Stimulated activated CD8-positive, alpha-beta memory T cell treated with anti-CD3 and anti-CD28 coated beads, Interleukin-7, amount 100 ng/mL, for 1 hour (primary cell): ENCODE measurements at places on chromosomes 6 and 20.

- no peak for DNase-seq
Measured at GRCh38 chr6:115891750-115892149, 168.9 kb downstream of the FRK start.

- DNase-seq: no peak
Measured at GRCh38 chr6:115524821-115525220, 535.9 kb downstream of the FRK start.

DNA sequence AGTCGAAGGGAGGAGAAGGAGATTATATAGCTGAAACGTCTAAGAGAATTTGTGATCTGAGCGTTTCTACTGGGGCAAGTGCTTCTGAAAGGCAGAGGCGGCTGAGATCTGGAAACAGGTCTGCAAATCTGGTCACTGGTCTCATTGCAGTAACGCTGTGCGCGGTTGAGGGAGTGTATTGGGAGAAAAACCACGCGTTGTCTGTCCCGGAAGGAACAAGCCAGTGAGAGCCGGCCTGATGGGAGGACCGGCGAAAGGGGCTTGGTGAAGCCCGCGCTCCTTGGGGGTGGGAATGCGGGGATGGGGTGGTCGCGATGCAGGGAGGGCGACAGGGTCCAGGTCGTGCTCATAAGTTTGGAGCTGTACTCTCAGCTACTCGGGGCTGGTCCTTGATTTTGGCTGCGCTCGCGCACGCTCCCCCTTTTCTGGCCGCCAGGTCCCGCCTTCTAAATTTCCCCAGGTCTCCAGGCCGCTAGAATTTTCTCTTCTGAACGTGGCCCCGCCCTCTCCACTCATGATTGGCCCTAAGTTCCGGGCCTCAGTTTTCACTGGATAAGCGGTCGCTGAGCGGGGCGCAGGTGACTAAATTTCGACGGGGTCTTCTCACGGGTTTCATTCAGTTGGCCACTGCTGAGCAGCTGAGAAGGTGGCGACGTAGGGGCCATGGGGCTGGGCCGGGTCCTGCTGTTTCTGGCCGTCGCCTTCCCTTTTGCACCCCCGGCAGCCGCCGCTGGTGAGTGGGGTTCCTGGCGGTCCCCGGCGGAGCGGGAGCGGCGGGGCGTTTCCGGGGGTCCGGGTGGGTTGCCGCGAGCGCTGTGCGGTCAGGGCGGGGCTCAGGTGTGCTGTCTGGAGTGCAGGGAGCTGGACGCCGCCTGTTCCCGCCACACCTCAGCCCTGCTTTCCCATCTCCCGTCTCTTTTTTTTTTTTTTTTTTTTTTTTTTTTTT is at the start of gene MICB:
MICB (plus strand) TSS at position 615 of the 946 bp plus-strand sequence; CDS start at position 664, 49 bp downstream.
- peak; percentile 61 for DNase-seq

- peak; percentile 12 for DNase-seq
Measured at GRCh38 chr6:24719125-24719971, at the start of gene C6orf62. TSS of gene C6orf62 (minus strand) at chr6:24719154. CDS start at chr6:24718668, 486 bp downstream.

- no peak for DNase-seq
Measured at GRCh38 chr20:16171180-16171579, 402.1 kb downstream of the KIF16B start.

DNA sequence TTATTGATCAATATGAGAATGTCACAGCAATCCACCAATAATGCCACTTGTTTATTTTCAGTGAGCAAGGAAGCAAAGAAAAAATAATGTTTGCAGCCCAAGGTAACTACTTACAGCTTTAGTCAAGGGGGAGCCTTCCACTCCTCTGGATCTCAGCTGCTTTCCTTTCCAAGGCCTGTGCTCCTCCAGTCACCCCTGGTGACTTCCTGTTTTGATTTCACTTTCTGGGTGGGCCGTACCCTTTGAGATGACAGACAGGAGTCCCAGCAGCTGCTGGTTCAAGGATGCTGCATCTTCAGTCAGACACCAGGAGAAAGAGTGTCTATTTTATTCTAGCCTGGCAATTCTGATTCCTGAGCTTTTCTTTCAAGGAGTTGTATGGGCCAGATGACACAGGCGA is 5.6 kb upstream of the VNN2 start:
- DNase-seq: peak; percentile 6

- no peak for DNase-seq
Measured at GRCh38 chr20:19022791-19023448, 189.5 kb upstream of the SLC24A3 start.

DNA sequence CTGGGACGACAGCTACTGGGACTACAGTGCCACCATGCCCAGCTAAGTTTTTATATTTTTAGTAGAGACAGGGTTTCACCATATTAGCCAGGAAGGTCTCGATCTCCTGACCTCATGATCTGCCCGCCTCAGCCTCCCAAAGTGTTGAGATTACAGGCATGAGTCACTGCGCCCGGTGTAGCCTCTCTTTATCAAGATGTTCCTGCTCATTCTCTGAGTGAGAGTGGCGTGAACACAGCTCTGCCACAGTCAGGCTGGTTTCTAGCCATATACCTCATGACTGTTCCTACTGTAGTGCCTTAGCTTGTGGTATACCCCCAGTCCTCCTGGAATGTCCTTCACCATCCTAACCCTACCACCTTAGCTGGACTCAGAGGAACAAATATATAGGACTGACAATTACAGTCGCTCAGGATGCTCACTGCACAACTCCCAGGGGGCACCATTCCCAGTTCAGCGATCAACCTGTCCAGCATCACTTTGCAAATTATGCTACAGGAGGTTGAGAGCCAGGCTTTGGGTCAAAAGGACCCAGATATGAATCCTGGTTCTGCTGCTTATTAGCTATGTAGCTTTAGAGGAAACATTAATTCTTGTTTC is 86.3 kb downstream of the CHMP4B start:
- DNase-seq: no peak

DNA sequence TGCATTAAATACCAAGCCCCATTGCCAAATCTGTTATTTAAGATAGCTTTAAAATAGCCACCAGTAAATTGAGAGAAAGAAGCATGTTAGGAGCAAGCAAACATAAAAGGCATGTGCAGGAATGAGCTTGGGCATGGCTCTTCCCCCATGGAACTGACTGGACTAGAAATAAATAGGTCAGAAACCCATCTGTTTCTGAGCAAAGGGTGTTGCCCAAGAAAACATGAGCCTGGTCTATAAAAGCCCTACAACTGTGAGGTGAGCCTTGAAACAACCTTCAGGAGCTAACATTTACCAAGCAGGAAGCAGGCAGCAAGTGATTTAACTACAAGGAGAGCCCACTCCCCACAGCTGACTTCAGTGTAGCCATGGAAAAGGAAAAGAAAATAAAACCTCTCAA is 126.3 kb downstream of the C6orf118 start:
- DNase-seq: no peak

- no peak for DNase-seq
Measured at GRCh38 chr6:33822575-33823395, 19.0 kb upstream of the MLN start.

GRCh38 chr6:57127763-57128162 is 37.8 kb downstream of the ZNF451 start:
- DNase-seq: no peak

- DNase-seq: no peak
Measured at GRCh38 chr6:107668743-107669474, 155.2 kb downstream of the SCML4 start.

DNA sequence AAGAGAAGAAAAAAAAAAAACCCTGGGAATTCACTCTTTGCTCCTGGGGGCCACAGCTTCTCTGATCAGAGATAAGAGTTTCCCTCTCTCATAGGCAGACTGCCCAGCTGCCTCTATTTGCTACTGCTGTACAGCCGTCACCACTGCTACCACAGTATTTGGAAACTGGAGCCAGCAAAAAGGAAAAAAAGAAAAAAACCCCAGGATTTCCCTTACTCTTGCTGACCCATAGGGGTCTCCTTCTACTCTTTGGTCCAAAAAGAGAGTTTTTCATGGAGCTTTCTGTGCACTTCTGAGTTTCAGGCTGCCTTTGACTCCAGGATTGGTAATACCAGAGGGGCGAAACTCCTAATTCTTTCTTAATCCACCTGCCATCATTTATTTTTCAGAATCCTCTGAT is 89.7 kb downstream of the MDGA1 start:
- DNase-seq: no peak

- no peak for DNase-seq
Measured at GRCh38 chr6:52514514-52514913, 62.3 kb downstream of the TRAM2 start.

- DNase-seq: no peak
Measured at GRCh38 chr20:49590163-49591017, 22.5 kb upstream of the PTGIS start.

DNA sequence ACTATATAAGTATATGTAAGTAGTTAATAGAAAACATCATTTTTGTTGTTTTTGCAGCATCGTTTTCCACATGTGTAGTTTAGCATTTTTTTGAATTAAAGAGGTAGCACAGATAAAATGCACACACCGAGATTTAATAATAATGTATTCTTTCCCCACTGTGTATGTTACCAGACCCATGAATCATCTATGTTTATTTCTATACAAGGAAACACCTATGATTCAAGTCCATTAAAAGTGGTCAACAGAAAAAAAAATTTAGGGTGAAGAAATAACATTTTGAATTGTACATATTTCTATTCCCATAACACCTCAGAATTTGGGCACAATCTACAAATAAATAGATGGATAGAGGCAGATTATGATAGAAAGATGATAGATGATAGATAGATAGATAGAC is 31.7 kb upstream of the HCRTR2 start:
- DNase-seq: no peak

DNA sequence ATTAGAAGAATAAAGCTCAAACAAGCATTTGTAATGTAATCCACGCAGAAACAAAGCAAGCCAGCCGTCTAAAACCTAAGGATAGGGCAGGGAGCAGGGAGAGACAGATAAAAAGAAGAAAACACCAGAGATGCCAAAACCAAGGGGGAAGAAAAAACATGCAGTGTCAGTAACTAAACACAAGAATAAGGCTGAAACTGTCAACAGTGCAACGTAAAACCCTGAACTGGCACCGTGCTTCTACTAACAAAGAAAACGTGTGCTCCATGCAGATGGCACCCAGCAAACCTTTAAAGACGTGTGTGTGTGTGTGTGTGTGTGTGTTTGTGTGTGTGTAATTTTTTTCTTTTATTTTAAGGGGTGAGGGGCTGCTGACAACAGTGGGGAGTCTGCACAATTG is 88.4 kb upstream of the TAB2 start:
- no peak for DNase-seq

GRCh38 chr6:2919401-2919800 is 16.3 kb upstream of the SERPINB9 start:
- no peak for DNase-seq

DNA sequence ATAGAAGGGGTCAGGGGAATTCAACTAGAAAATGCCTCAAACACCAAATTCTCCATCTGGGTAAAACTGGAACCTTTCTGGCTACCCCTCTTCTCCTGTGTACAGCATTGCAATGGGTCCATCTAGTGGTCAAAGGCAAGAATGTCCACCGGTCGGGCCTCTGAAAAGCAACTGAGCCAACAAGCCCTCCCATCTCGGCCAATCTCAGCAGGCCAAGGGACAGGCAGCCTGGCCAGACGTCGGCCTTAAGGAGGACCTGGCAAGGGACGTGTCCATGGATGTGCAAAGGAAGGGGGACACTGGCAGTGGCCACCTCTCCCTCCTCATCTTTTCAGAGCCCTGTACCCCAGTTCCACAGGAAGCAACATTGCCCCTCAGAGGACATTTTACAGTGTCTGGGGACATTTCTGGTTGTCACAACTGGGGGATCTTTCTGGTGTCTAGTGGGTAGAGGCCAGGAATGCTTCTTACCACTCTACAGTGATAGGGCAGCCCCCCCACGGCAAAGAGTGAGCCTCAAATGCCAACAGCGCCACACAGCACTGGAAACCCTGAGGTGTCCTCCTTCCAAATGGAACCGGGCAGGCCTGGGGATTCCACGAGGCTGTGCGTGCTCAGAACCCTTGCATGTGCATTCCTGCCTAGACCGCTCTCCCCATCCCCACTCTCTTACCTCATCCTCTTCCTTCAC is 99.8 kb upstream of the FOXA2 start:
- DNase-seq: no peak

DNA sequence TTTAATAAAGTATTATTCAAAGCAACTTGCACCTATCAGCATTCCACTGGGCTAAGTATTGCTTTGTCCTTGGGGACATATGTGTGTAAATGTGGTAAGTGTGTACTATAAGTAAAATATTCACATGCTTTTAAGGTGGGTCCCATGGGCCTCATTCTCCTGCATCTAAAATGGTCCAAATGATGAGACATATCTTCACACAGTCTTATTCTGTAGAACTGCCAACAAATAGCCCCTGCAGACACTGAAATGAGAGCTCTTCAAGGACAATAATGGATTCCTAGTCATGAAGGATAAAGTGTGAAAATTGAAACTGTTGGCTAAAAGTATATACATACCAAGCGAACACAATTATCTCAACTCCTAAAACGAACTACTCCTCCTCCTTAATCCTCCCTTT is 81.8 kb downstream of the SMLR1 start:
- DNase-seq: no peak

- no peak for DNase-seq
Measured at GRCh38 chr6:170006071-170006899, 254.9 kb downstream of the ERMARD start.

DNA sequence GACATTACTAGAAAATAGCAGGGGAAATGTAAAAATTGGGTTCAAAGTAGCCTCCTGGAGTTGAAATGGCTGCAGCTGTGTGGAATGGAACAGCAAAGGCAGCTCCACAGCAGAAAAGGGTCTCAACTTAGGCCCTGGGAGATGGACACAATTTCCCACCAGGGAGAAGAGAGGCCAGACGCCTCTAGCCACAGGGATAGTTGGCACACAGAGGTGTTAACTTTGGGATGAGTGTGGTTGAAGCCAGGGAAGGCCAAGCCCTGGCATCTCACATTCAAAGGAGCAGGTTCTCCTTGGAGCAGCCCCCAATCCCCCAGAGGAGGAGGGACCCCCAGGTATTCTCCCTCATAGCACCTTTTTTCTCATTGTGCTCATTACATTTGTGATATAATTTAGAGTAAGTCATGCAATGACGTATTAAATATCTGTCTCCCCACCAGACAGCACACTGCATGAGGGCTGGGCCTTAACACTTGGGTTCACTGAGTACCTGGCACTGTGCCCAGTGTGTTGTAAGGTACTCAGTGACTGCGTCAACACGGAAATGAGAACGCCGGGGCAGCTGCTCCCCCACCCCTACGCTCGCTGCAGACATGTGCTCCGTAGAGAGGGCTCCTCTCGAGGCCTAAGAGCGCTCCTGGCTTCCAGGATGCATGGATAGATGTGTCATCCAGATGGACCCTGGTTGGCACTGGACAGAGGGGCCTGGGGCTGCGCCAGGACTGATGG is 76.0 kb upstream of the CD93 start:
- no peak for DNase-seq

DNA sequence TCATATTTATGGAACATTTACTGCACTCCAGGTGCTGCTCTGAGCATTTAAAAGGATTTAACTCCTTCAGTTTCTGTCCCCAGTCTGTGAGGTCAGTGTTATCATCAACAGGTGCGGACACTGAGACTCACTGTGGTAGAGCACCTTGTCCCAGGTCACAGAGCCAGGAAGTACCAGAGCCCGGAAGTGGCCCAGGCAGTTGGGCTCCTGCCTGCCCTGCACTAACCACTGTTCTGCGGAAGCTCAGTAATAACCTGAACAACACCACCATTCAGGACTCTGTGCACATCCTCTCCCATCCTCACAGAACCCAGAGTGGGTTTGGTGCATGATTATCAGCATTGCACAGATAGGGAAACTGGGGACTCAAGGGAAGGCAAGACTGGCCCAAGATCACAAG is 16.8 kb upstream of the SIRPG start:
- DNase-seq: no peak

GRCh38 chr20:10447028-10447427 is 11.9 kb downstream of the SLX4IP start:
- no peak for DNase-seq

GRCh38 chr6:124368131-124368530 is 564.5 kb downstream of the NKAIN2 start:
- no peak for DNase-seq
